ENCODE measurements at places on chromosomes 4 and X.

GRCh38 chrX:50905334-50905733 is 5.2 kb upstream of the BMP15 start:
- DNase-seq: no peak

DNA sequence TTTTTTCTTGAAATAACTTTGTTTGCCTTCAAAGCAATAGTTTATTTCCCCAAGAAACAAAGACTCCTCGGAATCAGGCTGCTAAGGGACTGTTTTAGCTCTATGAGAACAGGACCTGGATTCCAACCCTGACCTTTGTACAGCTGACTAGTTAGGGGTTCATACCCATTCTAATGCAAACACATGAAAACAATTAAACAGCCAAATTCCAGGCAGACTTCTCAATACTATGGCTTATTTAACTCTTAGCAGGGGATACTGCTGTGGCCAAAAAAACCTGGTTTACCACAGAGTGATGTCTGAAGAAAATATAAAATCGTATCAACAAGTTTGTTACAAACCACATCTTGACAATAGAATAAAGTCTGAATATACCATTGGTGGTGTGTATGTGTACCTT is 129.6 kb upstream of the INTU start:
- DNase-seq: no peak

DNA sequence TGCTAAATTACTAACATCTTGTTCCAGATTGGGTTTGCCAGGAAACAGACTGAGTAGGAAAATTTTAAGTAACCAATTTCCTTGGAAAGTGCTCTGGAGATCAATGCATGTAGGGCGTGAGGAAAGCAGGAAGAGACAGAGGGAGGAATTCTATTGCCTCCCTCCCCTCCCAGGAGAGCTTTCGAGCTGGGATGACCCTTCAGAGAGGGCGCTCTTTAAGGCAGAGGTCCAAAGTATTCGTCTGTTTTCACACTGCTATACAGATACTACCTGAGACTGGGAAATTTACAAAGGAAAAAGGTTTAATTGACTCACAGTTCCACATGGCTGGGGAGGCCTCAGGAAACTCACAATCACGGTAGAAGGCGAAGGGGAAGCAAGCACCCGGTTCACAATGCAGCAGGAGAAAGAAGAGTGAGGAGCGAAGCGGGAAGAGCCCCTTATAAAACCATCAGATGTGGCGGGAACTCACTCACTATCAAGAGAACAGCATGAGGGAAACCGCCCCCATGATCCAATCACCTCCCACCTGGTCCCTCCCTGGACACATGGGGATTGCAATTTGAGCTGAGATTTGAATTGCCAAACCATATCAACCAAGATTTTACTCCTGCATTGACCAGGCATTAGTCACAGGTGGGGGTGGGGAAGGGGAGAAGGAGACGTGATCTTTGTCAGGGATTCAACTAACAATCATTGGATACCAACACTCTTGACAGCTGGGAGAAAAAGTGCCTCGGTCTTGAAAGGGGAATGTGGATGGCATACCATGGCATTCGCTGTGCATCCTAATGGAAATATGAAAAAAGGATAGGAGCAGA is 63.8 kb downstream of the SLITRK2 start:
- no peak for DNase-seq

DNA sequence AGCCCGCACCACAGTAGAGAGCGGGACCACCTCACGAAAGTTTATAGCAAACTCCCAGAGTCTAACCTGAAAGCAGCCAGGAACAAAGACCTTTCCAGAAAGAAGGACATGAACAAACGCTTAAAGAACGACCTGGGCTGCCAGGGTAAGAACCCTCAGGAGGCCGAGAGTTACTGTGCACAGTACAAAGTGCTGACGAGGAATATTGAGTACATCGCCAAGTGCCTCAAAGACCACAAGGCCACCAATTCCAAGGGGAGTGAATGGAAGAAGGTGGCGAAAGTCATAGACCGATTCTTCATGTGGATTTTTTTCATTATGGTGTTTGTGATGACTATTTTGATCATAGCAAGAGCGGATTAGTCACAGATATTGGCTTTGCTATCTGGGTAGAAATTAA is 19.0 kb downstream of the CHRNA9 start:
- DNase-seq: no peak

- DNase-seq: no peak
Measured at GRCh38 chrX:133563705-133564104, 148.4 kb upstream of the GPC4 start.

DNA sequence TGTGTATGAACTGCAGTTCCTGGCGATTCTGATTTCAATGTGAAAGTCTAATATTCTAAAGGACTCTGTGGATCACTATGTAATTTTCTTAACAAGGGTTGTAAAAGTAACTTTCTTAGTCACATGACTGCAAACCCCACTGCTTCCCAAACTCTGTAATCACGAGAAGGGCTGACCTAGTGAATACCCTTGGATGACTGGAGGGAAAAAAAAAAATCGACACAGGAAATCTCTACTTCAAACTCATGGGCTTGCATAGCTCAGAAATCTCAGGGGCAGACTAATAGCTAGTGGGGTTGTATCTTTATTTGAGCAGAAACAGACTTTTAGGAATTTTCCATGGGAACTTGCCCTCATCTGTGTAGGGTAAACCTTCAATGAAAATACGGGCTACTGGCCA is 4.8 kb upstream of the MXRA5 start:
- no peak for DNase-seq

DNA sequence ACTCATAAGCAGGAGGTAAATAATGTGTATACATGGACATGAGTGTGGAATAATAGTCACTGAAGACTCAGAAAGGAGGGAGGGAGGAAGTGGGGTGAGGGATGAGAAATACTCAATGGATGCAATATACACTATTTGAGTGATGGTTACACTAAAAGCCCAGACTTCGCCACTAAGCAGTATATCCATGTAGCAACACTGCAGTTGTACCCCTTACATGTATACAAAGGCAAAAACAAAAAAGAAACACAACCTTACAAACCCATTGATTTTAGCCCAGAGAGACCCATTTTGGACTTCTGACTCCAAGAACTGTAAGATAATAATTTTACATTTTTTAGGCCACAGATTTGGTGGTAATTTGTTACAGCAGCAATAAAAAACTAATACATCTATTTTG is 51.5 kb downstream of the VMA21 start:
- DNase-seq: no peak
